ENCODE measurements at places on chromosomes 16 and 17.

DNA sequence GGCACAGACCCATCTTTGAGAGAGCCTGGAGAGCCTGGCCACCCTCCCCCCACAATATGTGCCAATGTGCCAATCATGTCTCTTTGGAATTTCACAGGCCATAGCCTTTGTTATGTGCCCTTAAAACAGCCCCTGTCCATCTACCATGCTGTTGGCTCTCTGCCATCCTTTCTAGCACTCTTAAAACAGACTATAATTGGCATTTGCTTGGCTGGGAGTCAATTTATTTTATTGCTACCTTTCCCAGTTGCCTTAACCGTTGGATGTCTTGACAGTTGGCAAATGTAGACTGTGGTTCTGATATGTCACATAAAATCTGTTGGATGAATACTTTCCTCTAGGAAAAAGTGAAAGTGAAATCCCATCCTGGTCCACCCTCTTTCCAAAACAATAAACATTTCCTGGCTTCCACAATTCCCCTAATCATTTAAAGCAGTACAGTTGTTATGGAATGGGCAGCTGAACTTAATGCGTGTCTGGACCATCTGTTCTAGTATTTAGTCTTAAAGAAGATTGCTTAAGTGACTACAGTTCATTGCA lies 394.0 kb downstream of the KCNJ2 start:
- peak; percentile 34 for DNase-seq

- no peak for DNase-seq
These were observed 14.1 kb downstream of the TP53 start for GRCh38 chr17:7673239-7673638.

- DNase-seq, result no peak
These were observed 173.8 kb upstream of the CCL2 start for GRCh38 chr17:34081269-34081668.

DNA sequence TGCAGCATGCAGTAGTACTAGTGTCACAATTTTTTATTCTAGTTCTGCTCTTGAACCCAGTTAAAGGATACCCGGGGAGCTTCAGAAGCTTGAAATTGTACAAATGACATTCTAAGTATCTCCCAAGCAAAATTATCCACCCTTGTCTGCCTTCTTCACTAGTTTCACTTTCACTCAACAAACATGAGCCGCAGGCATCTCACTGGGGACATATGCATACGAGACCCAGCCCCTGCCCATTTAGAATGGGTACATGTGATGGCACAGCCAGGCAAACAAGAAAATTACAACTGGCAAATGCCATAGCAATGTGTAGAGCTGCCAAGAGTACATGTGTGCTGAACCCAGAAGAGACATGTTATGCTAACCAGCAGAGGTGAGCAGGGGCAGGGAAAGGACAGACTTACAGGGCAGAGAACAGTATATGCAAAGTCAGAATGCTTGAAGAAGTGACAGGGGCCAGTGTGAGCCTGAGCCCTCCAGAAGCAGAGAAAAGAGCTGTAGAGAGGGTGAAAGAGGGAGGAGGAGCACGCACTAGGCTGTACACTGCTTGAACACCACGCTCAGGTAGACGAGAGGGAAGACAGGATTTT lies 8.3 kb downstream of the GINS2 start:
- DNase-seq, result no peak

DNA sequence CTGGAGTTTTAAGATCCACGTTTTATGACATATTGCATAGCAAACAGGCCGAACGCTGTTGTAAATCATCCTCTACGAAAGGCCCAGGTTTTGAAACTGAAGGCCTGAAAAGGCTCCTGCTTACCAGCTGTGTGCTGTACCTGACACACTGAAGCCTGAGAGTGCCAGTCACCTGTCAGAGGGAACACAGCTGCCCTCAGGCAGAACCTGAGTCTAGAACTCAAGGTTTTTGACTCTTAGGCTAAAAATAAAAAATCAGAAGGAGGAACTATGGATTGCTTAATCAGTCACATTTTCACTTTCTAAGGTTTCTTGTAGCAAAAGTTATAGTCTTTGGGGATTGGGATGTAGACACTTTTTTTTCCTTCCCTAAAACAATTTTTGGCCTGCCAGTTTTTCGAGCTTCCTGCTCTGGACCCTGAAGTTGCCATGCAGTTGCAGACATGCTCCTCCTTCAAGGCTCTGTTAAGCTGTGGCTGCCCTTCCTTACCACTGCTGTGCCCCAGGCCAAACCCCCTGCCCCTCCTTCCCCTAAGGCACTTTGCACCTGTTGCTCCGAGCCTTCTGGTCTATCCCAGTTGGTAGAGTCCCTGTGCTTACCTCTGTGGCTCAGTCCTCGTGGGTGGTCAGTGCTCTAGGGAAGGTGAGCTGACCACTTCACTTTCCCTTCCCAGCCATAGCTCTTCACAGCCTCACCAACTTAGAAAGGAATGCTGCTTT lies 56.6 kb downstream of the TENT4B start:
- DNase-seq, result no peak

DNA sequence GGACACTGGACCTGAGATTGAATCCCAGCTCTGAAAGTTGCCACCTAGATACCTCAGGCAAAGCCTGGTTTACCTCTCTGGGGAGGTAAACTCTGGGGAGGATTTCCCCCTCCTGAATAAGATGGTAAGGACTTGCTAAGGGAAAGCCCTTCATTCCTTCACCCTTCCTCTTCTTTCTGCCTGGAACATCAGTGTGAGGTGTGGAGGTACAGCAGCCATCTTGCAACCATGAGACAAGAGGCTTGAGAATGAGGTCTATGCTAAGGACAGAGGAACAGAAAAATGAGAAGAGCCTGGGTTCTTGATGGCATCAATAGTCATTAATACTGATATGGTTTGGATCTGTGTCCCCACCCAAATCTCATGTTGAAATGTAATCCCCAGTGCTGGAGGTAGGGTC lies 23.7 kb upstream of the ADCY9 start:
- no peak for DNase-seq

DNA sequence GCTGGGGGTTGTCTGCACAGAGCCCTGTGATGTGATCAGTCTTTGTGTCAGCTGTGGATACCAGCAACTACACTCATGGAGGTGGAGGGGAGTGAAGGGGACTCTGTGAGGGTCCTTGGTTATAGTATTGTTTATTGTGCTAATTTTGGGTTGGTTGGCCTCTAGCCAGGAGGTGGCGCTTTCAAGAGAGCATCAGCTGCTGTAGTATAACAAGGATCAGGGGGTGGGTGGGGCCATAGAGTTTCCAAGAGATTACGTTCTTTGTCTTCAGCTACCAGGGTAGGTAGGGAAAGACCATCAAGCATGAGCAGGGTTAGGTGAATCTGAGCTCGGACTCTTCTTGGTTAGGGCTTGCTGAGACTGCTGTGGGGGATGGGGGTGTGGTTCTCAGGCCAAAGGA lies 97.1 kb upstream of the HS3ST3A1 start:
- no peak for DNase-seq

GRCh38 chr16:21710938-21711337 lies 47.2 kb downstream of the OTOA start:
- no peak for DNase-seq

DNA sequence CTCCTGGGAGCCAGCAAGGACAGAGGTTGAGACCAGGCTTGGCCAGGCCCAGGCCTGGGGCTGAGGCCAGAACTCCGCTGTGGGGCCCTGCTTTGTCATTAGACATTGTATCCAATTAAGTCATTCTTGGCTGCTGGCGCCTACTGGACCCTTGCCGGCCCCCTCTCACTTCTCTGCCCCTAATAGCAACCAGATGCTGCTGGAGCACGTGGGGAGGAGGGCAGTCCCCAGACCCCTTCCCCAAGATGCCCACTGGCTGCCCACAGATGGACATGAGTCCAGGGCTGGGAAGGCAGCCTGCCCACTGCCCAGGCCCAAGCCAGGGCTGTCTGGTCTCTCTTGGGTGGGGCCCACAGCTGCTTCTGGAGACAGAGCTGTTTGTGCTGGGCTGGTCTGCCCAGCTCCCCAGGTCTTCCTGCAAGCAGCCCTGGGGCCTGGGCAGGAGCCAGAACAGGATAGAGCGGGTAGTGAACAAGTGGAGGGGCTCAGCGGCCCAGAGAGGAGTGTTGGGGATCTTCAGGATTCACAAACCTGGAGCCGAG lies 7.8 kb downstream of the PLXDC1 start:
- no peak for DNase-seq

DNA sequence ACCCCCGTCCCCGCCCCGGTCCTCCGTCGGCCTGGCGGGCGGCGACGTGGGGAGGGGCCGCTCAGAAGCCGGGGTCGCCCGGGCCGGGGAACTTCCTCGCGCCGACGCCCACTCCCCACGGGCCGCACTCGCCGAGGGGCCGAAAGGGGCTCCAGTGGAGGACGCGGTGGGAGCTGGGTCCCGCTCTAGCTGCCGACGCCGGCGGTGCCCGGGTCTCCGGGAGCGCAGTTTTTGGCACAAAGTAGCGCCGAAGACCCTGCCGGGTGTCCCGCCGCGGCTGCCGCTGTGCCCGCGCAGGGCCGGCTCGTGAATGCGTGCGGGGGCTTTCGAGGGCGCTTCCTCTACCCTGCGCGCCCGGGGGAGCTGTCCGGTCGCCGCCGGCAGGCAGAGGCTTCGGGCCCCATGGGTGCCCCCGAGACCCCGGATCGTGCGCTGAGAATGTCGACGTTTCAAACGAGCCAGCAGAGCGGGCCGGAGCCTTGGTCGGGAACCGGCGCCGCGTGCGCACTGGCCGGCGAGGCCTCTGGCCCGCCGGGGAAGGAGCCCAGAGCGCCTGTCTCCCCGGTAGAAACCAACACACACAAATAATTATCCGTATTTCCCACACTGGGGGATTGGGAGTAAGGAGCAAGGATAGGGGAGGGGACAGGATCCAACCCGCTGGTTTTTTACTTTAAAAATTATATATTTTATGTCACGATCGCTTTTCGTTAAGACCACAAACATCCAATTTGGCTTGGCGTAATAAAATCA lies 46.6 kb upstream of the SLC38A10 start:
- peak; percentile 58 for DNase-seq

DNA sequence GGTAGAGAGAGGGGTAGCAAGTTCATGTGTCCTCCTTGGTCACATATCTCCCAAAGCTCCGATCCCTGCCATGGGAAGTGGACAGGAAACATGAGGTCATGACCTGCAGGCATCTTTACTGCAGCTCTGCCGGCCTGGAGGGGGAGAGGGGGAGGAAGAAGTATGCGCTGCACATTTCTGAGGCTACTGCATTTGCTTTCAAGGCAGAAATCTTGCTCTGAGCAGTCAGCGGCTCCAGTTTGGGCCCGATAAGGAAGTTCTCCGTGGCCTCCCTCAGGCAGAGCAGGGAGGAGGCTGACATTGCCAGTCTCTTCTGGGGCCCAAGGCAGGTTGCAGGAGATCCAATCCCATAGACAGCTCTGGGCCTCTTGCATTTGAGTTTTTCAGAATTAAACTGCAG lies 1.5 kb upstream of the NHERF1 start:
- no peak for DNase-seq

- no peak for DNase-seq
These were observed 159.5 kb downstream of the RBFOX1 start for GRCh38 chr16:7492122-7492521.

- DNase-seq, result no peak
These were observed 134.7 kb upstream of the NETO2 start for GRCh38 chr16:47278306-47278970.

DNA sequence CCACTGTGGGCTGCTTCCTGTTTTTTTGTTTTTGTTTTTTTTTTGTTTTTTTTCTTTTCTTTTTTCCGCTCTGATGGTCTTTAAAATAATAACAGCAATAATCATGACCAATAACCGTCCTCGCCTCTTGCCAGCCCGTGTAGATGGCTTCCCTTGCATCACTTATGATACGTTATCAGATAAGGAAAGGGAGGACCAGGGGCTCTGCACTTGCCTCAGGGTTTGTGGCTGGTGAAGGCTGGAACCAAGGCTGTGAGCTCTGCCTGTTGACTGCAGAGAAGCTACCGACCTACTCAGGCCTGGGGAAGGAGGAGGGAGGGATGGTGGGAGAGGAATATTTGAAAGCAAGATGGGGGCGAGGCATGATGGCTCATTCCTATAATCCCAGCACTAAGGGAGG lies 114.0 kb upstream of the SDK2 start:
- DNase-seq, result no peak

- DNase-seq, result no peak
These were observed 218.1 kb upstream of the CDH8 start for GRCh38 chr16:62254372-62254771.

DNA sequence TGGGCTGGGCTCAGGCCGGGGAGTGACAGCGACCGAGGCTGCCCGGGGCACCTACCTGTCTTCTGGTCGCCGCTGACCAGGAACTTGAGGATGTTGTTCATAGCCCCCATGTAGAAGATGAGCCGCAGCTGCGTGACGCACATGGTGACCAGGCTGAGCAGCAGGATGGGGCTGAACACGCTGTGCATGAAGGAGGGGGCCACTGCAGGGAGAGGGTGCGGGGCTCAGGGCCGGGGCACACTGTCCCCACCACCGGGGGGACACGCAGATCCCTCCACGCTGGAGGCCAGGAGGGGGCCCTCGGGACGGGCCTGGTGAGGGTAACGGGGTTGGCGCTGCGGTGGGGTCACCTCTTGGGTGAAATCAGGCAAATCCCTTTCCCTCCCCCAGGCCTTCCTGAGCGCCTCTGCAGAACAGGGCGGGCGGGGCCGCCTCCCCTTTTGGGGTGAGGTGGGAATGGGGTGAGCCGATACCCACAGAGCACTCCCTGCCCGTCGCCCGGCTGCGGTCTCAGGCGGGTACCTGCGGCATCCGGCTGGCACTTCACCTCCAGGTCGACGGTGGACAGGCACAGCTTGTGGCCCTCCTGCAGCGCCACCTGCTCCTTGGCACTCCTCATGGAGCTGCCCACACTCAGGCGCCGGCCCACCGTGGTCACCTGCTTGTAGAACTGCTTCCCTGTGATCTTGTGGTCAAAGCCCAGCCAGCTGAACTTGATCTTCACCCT lies 28.3 kb upstream of the PITPNA start:
- DNase-seq, result no peak

DNA sequence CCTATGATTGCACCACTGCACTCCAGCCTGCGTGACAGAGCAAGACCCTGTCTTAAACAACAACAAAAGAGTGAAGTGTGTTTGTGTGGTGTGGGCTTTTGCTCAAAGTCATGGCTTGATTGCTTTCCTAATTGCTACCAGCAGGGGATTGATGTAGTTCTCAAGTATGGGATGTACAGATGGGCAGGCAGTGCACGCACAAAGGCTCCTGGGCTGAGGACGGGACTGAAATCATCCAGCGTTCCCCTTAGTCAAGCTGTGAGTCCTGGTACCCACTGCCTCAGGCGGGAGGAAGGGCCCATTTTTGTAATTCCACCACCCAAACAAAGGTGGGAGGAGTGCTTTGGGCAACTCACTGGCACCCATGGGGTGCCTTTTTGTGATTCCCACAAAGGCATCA lies 47.3 kb downstream of the GDE1 start:
- DNase-seq, result no peak
